CD4-positive, alpha-beta T cell (primary cell): ENCODE measurements at places on chromosomes 12 and 14. TPM values are rescaled to one million over a fixed set of nuclear protein-coding genes. Genes with fewer than 3 reads are reported as not detected.

Gene TCL1A
- total RNA-seq: not detected

Gene PIANP
- 0.99 TPM for total RNA-seq

Gene HCAR1
- not detected for total RNA-seq

Gene CCDC196
- not detected for total RNA-seq

Gene IFI27
- 2.2 TPM for total RNA-seq

Gene PPHLN1
- 105 TPM for total RNA-seq

Gene EGLN3
- 1.1 TPM for total RNA-seq

Gene LTBP2
- 0.47 TPM for total RNA-seq

Gene MGP
- 1.8 TPM for total RNA-seq

Gene VRTN
- total RNA-seq: not detected

Gene GPRC5A
- 0.47 TPM for total RNA-seq

DNA sequence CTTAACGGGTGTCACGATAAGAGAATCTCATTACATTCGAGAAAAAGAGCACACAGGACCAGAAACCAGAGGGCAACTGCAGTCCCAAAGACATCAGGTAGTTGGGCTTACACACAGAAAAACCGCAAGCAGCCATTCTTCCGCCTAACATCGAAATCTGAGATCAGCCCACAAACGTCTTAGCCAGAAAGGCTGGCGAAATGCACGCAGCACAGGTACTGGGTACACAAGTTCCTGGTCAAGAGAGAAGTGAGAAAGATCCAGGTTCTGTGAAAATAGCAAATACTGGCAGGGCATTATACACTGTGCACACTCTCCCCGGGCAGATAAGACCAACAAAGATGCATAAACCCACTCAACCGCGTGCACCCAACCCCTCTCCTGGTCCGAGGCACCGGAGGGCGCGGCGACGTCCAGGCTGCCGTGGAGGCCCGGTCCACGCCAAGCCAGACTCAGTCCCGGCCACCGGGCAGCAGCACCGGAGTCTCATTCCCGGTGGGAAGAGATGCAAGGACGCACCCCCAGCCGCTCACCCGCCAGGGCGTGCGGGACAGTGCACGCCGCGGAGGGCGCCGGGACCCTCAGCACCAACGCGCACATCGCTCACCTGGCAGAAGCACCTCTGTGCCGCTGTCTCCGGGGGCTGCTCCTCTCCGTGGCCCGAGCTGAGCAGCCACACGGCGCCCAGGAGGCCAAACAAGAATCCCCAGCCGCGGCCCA is 437 bp downstream of the ERO1A start:
- DNase-seq: peak; percentile 44
- peak overlapping the region; percentile 91 for H3K27ac ChIP-seq
- no peaks in the 10 kb centered on the region for H3K27me3 ChIP-seq
- no peaks in the 10 kb centered on the region for H3K36me3 ChIP-seq
- H3K4me3 ChIP-seq: peak overlapping the region; percentile 92

DNA sequence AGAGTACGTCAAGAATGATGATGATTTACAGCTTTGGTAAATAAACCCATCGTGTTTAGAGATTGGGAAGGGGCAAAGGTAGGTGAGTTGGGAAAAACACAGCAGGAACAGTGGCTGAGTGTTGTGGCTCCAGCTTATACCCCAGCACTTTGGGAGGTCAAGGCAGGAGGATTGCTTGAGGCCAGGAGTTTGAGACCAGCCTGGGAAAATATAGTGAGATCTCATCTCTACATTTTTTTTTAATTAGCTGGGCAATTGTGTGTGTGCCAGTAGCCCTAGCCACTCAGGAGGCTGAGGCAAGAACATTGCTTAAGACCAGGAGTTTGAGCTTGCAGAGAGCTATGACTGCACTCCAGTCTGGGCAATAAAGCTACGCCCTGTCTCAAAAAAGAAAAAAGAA is 77.1 kb downstream of the RASSF9 start:
- H3K4me1 ChIP-seq: no peaks in the 10 kb centered on the region
- no peak overlapping the region for H3K27ac ChIP-seq
- DNase-seq: no peak
- H3K27me3 ChIP-seq: no peaks in the 10 kb centered on the region
- no peaks in the 10 kb centered on the region for H3K36me3 ChIP-seq
- no peak overlapping the region for H3K4me3 ChIP-seq

DNA sequence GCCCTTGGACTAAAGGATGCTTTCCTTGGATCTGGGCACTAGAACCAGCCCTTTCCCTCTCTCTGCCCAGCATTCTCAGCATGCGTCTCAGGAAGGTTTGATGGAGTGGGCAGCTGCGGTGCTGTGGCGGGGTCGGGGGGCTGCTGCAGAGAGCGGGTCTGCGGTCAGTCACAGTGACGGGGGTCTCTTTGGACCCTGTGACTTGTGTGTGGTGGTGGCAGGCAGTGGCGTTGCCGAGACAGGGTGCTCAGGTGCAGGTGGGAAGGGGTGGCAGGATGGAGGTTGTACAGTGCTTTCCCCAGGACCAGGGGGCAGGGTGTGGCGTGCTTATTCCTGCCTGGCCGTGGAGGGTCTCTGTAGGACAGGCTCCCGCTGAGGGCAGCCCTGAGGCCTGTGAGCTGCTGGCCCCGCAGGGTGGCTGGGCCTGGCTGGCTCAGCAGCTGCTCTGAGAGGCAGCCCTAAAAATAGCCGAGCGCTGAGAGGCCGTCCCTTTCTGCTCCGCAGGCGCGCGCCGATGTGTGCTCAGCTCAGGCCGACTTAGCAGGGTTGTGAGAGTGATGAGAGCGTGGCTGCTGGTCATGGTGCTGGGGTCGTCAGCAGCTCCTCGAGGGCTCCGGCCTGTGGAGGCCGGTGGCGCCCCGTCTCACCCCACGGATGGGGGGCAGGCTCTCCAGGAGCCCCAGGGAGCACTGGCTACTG is 9.7 kb downstream of the PACS2 start:
- no peak overlapping the region for H3K4me3 ChIP-seq
- no peak overlapping the region for H3K27ac ChIP-seq
- no peaks in the 10 kb centered on the region for H3K27me3 ChIP-seq
- peak; percentile 10 for DNase-seq
- peaks cover under 1% of the 10 kb centered on the region for H3K4me1 ChIP-seq

- peaks cover 4% of the 10 kb centered on the region for H3K4me1 ChIP-seq
- no peak overlapping the region for H3K4me3 ChIP-seq
Observed at GRCh38 chr12:119781804-119782203, 95.3 kb downstream of the CIT start.

- H3K36me3 ChIP-seq: no peaks in the 10 kb centered on the region
- H3K27me3 ChIP-seq: no peaks in the 10 kb centered on the region
- H3K4me3 ChIP-seq: no peak overlapping the region
Observed at GRCh38 chr14:54342806-54343205, 54.0 kb upstream of the CDKN3 start.

GRCh38 chr12:99343960-99344359 is 303.6 kb upstream of the GARIN6 start:
- no peak overlapping the region for H3K4me3 ChIP-seq
- H3K36me3 ChIP-seq: no peaks in the 10 kb centered on the region
- H3K27ac ChIP-seq: no peak overlapping the region
- H3K4me1 ChIP-seq: no peaks in the 10 kb centered on the region

GRCh38 chr12:109466305-109466704 is 10.8 kb downstream of the KCTD10 start:
- H3K36me3 ChIP-seq: peaks cover 53% of the 10 kb centered on the region
- H3K27me3 ChIP-seq: no peaks in the 10 kb centered on the region
- H3K27ac ChIP-seq: no peak overlapping the region
- H3K4me3 ChIP-seq: no peak overlapping the region

DNA sequence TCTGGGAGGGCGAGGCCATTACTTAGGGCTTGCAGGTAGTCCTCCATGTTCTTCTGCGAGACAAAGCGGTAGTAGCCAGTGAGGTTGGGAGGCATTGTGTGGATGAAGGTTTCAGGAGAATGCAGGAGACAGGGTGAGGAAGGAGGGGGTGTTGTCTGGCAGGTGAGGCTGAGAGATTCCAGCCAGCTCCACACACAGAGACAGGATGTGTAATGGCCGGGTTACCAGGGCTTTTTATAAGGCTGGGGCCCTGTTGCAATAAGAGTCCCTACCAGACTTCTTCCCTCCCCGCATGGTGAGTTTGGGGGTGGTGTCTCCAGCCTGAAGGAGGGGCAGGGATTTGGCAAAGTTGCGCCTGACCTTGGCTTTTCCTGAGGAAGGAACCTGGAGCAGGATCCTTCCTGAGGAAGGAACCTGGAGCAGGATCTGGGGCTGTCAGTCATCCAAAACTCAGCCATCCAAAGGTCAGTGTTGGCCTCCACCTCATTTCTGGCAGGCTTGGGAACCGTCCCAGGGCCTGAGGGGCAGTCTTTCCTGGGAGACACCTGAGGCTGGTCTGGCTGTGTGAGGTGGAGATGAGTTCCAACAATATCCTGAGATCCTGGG is at the start of gene RBP5:
Gene RBP5, minus strand, starts transcription at position 209 of the 606 bp plus-strand sequence. Its CDS starts 114 bp downstream, at position 95.
- DNase-seq: no peak
- H3K4me3 ChIP-seq: peak within 1 kb of the TSS; percentile 88
- H3K4me1 ChIP-seq: peaks cover 33% of the 10 kb centered on the region
- peak within 1 kb of the TSS; percentile 71 for H3K27ac ChIP-seq

DNA sequence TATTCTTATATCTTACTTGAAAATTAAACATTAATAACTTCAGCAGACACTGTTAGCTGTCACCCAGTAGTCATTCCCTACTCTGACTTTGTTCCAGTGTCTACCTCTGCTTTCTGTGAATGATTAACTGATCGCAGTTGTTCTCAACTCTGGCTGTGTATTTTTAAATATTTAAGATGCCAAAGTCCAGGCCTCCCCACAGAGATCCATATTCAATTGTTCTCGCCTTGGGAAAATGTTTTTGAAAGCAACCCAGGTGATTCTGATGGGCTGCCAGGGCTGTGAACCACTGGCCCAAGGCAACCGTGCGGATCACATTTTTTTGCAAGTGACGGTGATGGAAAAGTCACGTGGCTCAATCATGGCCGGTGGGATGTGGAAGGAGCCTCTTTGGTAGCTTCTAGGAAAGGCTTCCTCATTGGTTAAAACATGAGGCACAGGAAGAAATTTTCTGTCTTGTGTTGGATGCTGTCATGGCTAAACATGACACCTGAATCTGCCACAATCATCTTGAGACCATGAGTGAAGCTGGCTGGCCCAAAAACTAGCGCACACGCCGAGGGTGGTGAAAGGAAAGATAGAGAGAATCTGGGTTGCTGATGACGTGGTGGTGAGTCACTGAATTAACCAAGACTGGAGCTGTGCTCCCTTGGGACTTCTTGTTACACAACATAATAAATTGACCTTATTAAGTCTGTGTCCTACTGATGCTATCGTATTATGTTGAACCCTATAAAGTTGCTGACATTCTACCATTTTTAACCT is 37.2 kb downstream of the RDH12 start:
- no peak overlapping the region for H3K27ac ChIP-seq
- H3K27me3 ChIP-seq: no peaks in the 10 kb centered on the region
- no peaks in the 10 kb centered on the region for H3K4me1 ChIP-seq
- DNase-seq: no peak

GRCh38 chr14:78075033-78075432 is 95.1 kb upstream of the NRXN3 start:
- no peaks in the 10 kb centered on the region for H3K36me3 ChIP-seq
- no peaks in the 10 kb centered on the region for H3K27me3 ChIP-seq
- H3K27ac ChIP-seq: no peak overlapping the region
- H3K4me1 ChIP-seq: no peaks in the 10 kb centered on the region

- peaks cover 26% of the 10 kb centered on the region for H3K36me3 ChIP-seq
- no peak for DNase-seq
- peak overlapping the region; percentile 43 for H3K4me3 ChIP-seq
Observed at GRCh38 chr14:91372671-91373495, 44.7 kb downstream of the CCDC88C start.

DNA sequence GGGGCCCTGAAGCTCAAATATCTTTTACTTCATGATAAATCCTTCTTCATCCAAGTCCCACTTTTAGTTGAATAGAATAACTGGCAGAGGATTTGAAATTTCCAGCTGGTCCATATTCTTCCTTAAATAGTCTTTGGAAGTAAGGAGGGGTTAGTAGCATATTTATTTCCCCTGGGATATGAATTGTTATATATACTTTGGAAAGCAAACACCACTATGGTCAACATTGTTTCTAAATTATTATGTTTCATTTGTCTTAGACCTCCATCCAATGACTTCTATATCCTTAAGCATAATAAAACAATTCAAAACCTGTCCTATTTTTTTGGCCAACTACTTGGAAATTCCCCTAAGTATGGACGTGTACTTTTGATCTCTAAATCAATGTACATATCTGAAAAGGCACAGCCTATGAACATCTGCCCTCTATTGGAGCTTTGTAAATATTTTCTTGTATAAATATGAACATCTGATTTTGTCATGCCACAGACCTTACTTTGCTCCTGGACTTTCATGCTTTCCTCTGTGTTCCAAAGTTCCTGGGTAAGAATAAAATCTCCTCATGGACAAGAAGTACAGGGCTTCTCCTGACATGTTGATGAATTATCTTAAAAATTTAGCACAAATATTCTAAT is 1212.0 kb downstream of the GALC start:
- no peaks in the 10 kb centered on the region for H3K27me3 ChIP-seq
- H3K4me3 ChIP-seq: no peak overlapping the region
- H3K36me3 ChIP-seq: no peaks in the 10 kb centered on the region
- no peak for DNase-seq
- no peak overlapping the region for H3K27ac ChIP-seq
- no peaks in the 10 kb centered on the region for H3K4me1 ChIP-seq
